ENCODE measurements at places on chromosomes 4 and X.

DNA sequence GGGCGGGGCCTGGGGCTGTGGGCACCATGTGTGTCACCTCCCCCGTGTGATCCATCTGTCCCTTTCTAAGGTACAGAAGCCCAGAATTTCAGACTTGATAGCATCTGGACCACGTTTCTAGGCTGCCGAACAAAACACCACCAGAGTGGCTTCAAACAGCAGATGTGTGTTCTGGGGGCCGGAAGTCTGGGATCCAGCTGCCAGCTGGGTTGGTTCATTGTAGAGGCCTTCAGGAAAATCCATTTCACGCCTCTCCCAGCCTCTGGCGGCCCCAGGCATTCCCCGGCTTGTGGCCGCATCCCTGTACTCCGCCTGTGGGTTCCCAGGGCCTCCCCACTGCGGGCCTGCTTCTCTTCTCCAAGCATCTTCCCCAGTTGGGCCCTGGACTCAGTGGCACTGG, 39.6 kb upstream of the GPR78 start:
- DNase-seq: no peak

DNA sequence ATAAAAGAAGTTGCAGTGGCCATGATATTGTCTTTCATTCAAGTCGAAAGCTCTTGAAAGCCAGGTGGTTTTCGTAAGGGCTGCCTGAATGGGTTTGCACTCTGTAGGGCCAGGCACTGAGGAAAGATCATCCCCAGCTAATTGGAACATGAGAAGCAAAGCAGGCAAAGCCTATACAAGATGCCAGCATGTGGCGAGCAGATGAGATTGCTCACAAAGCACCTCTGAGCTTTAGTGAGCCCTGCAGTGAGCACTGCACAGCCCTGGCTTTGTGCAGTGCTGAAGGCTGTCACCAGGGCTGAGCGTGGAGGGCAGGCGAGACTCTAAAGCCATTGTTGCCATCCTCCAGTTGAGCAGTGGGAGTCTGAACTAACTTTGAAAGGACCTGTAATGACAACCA, 53.8 kb downstream of the HADH start:
- no peak for DNase-seq

DNA sequence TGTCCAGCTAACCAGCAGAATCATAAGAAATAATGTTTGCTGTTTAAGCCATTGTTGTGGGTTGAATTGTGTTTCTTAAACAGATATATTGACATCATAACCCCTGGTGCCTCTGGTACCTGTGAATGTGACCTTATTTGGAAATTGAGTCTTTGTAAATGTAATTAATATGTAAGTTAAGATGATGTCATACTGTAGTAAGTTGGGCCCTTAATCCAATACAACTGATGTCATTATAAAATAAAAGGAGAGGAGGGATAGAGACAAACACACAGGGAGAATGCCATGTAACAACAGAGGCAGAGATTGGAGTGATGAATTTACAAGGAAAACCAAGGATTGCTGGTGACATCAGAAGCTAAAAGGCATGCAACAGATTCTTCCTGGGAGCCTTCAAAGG, 141.4 kb downstream of the ZIC3 start:
- DNase-seq: no peak

DNA sequence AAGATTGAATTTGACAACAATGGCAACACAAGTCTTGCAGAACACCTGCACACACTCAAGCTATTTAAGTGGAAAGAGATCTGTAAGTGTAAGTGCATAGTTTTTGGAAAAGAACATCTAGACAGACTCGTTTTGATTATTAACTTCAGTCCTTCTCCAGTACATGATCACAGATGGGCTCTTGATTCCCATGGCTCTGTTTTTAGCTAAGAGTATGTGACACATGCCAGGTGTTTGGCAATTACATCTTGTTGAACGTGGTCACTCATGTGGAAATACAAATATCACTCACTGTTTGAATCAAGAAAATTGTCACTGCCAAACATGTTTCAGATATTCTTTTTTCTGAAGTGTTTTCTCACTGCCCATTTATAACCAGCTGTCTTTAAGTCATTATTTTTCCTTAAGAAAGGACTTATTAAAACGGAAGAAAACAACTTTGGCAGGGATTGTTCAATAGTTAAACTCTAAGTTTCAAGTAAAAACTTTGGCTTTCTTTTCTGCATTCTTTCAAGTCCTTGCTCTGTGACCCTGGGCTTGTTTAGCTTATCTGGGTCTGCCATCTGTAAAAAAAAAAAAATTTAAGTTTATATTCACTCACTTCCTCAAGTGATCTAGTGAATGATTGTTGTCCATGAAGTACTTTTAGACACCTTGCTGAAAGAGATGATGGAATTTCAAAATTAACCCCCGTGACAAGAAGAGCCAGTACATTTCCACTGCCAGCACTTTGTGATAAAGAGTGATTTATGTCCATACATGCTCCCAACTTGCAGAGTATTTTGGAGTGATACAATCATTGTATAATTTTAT, 125.4 kb downstream of the ATXN3L start:
- peak; percentile 58 for DNase-seq

- DNase-seq: no peak
These were observed 40.5 kb upstream of the INPP4B start for GRCh38 chr4:142886566-142886965.

GRCh38 chrX:112822892-112823291, 17.7 kb downstream of the AMOT start:
- no peak for DNase-seq

GRCh38 chrX:153844509-153845082, 14.3 kb upstream of the PDZD4 start:
- DNase-seq: no peak

DNA sequence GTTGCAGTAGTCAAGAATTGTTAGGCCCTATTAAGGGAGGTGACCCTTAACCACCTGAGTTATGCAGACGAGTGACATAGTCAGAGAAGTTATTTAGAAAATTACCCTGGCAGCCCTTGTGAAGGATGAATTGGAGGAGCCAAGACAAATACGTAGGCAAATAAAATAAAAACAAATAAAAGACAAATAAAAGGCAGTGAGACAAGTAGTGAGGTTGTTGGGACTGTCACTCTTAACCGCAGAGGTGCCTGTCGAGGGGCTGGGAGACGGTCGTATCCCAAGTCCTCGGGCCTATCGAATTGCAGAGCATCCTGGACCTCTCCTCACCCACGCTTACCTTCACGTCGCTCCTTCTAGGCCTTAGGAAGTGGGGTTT, 58.0 kb upstream of the ZC4H2 start:
- no peak for DNase-seq

GRCh38 chr4:28799696-28800095, 1920.5 kb upstream of the PCDH7 start:
- DNase-seq: no peak

GRCh38 chr4:160864253-160864652, 1299.5 kb downstream of the FSTL5 start:
- DNase-seq: no peak

- no peak for DNase-seq
These were observed 6.8 kb upstream of the CISD2 start for GRCh38 chr4:102862016-102862415.

- DNase-seq: no peak
These were observed 24.1 kb downstream of the SOX3 start for GRCh38 chrX:140480765-140481164.

DNA sequence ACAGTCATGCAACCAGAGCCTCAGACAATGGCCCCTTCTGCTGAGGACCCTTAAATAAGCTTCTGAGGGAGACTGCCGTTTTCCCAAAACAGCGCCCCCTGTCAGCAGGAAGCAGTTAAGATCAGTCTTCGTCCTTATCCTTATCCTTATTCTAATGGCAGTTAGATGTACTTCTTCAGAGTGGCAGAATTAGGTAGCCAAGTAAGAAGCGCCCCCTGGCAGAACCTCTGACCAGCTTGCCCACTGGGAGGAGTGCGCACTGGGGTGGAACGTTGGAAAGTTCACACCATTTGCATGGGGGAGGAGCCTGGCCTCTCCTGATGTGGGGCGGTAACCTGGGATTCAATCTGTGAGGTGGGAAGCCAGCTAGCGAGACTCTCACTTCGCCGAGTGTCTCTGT, 133.6 kb upstream of the QRFPR start:
- no peak for DNase-seq

- DNase-seq: no peak
These were observed 224.9 kb upstream of the PCDH7 start for GRCh38 chr4:30495251-30495650.

DNA sequence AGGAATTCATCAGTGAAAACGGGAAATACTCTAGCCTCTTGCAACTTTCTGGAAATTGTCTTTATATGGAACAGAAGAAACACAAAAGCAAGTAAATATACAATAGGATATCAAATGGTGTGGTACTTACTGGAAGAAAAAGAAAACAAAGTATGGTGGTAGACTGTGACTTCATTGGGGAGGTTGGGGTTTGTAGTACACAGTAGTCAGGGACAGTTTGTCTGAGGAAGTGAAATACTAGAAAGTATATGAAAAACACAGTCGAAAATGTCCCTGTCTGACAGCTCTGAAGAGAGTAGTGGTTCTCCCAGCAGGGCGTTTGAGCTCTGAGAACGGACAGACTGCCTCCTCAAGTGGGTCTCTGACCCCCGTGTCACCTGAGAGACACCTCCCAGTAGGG, 390.0 kb upstream of the NWD2 start:
- DNase-seq: no peak

GRCh38 chr4:182207830-182208396, 35.3 kb upstream of the TENM3 start:
- no peak for DNase-seq

DNA sequence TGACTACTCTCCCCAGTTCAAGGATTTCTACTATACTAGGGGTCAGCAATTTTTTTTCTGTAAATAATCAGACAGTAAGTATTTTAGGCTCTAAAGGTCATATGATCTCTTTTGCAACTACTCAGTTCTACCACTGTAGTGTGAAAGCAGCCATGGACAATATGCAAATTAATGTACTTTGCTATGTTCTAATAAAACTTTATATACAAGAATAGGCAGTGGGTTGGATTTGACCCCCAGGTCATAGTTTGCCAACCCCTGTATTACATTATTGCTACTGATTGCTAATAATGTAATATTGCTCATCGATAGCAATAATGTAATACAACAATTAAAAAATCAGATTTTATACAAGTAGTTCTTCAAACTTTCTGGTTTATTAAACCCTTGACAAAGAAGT, 59.2 kb upstream of the GPR34 start:
- DNase-seq: no peak

- no peak for DNase-seq
These were observed 255 bp downstream of the GYG2 start for GRCh38 chrX:2828959-2829411.

- DNase-seq: no peak
These were observed 8.8 kb upstream of the BMP2K start for GRCh38 chr4:78767350-78767749.

DNA sequence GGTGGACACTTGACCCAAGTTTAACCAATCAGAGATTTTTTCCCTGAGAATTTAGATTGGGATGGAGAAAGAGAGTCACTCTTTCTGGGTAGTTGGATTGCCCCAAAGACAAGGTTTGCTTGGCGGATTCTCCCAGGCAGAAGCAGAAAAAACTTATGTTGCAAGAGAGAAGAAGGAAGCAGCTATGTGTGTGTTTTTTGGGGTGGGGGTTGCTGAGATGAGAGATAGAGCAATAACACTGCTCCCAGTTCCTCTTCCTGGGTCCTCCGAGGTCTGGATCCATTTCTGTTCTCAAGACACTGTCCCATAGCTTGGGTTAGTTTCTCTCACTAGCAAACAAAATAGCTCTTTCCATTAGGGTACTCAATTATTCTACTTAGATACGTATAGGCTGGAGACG, 222.1 kb downstream of the STIM2 start:
- DNase-seq: no peak

DNA sequence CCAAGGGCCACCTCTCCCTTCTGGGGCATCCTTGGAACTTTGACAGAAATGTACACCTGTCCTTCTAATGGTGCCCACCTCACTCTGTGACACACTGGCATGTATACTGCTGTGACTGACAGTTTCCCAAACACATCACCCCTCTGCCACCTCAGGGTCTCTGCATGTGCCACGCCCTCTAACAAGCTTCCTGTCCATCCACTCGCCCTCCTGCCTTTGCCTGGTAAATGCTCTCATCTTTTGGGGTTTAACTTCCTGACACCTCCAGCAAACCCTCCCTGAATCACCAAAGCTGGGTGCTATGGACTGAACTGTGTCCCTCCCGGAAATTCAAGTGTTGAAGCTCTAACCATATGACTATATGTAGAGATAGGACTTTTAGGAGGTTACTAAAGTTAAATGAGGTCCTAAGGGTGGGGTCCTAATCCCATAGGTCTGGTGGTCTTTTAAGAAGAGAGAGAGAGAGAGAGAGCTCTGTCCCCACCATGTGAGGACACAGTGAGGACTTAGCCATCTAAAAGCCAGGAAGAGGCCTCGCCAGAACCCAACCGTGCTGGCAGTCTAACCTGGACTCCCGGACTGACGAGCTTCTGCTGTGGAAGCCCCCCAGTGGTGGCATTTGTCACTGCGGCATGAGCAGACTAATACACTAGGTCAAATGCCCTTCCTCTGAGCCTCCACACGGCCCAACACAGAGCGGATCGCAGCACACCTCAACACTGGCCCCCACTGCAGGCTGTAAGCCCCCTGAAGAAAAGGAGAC, 95.6 kb downstream of the AFAP1 start:
- DNase-seq: peak; percentile 23

GRCh38 chrX:87299563-87300160, 217.9 kb upstream of the KLHL4 start:
- DNase-seq: peak; percentile 38

DNA sequence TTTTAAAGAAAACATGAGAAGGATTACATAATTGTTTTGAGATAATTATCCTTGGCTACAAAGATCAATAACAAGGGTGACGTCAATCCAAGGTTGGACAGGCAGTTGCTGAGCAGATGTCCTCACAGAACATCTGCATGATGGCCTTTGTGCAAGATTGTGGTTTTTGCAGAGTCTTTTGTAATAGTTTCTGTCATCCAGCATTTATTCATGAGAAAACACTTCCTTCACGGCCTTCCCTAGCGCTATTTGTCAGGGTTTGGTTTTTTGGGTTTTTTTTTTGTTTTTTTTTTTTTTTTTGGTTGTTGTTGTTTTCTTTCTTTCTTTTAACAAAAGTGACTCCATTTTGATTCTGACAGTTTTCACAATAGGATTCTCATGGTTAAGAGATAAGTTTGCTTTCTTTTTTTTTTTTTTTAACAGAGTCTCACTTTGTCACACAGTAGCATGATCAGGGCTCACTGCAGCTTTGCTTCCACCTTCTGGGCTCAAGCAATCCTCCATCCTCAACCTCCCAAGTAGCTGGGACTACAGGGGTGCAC, 31.5 kb upstream of the ELF2 start:
- DNase-seq: no peak

- no peak for DNase-seq
These were observed 465.0 kb downstream of the KCTD8 start for GRCh38 chr4:43983610-43984009.

GRCh38 chr4:185137233-185137925, 5.7 kb upstream of the SLC25A4 start:
- no peak for DNase-seq

- DNase-seq: no peak
These were observed 63.3 kb downstream of the DCAF8L1 start for GRCh38 chrX:27917713-27918500.

Measured in NCI-H2081 (cell line).